Stimulated activated CD8-positive, alpha-beta memory T cell treated with anti-CD3 and anti-CD28 coated beads, Interleukin-12 subunit alpha, Interleukin-12 subunit beta, amount 100 ng/mL, for 1 hour (primary cell): ENCODE measurements at places on chromosomes 3 and 15.

DNA sequence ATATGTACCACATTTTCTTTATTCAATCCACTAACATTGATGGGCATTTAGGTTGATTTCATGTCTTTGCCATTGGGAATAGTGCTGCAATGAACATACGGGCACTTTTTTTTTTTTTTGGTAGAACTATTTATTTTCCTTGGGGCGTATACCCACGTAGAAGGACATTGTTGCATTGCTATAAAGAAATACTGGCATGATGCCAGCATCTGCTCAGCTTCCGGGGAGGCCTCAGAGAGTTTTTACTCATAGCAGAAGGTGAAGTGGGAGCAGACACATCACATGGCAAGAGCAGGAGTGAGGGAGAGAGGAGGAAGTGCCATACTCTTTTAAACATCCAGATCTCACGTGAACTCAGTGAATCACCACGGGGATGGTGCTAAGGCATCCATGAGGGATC is 197.0 kb downstream of the SQOR start:
- DNase-seq = no peak

DNA sequence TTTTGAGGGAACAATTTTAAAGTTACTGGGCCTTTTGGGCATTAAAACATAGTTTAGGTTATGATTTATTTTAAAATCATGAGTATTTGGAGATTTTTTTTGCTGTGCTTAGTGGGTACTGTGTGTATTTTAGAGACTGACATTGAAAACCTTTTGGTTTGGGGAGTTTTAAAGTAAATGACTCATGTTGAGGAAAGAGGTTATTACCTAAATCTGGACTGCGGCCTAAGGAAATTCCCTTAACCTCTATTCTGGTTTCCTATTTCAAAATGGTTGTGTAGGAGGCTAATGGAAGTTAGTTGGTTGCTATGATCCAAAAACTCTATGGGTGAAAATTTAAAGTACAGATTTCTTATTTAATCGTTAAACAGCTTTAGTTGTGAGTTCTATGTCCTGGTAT is 57.3 kb upstream of the DPH6 start:
- DNase-seq = no peak

GRCh38 chr3:193842832-193843473 is 249.9 kb downstream of the OPA1 start:
- no peak for DNase-seq

- DNase-seq = no peak
These were observed 253.1 kb downstream of the NLGN1 start for GRCh38 chr3:173650596-173650995.

DNA sequence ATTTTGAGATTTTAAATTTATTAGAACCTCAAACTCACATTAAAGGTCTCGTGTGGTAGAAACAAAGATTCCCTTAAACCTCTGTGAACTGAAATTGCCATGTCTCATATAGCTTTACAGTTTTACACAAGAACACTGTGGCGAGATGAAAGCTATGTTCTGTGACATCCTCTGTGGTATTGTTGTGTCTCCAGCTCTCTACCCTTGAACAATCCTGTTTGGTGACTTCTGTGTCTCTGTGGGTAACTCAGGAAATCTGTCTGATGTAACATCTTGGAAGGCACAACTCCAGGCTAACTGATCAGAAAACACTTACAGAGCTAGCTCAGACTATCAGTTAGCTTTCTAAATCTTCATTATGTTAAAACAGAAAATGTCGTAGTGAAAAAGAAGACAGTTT is 318.8 kb upstream of the GBE1 start:
- no peak for DNase-seq

GRCh38 chr15:62067448-62068044 is 769 bp downstream of the C2CD4A start:
- no peak for DNase-seq

DNA sequence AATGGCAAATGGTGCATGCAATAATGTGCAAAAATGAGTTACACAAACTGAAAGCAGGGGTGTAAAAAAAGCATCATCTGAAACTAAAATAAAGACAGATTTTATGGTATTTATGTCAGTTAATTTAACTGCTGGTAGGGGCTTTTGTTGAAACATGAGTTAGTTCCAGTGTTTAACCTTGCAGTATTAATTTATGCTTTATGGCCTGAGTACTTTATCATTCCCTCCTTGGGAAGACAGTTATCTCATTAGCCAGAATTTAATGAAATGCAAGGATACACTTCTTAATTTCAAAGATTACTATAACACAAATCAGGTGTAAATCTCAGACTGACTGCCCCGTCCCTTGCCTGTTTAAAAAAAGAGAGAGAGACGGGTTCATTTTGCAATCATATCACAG is 240.1 kb upstream of the MEIS2 start:
- no peak for DNase-seq

DNA sequence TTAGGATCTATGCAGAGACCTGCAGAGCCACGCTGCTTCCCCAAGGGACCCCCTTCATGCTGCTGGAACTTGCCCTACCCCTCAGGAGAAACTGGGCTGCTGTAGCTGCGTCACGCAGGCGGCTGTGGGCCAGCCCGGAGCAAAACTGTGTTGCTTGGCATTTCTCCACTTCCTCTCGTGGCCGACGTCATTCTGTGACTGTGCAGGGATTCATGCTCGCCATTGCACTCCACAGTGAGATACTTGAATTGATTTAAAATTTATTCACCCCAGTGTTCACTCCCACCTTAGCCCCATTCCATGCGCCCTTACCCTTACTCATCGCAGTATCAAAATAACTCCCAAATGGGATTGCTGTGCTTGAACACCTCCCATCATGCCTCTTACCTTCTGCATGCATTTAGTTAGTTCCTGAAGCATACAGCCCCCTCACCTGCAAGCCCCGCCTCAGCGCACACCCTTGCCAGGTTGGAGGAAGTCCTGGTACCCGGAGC is 45.7 kb downstream of the TMEM44 start:
- DNase-seq = no peak

GRCh38 chr15:70062321-70062956 is 35.3 kb downstream of the TLE3 start:
- DNase-seq = no peak

DNA sequence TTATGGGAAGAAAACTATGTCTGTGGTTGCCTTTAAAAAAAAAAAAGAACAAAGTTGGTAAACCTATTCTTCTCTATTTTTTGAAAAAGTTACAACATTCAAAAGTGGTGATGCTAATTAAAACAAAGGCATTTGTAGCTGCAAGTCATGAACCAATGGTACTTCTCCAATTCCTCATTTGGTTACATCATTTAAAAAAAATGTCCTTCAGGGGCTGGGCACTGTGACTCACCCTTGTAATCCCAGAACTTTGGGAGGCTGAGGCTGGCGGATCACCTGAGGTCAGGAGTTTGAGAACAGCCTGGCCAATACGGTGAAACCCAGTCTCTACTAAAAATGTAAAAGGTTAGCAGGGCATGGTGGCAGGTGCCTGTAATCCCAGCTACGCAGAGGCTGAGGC is 574.6 kb downstream of the VGLL3 start:
- no peak for DNase-seq

- DNase-seq = no peak
These were observed 52.6 kb downstream of the FBN1 start for GRCh38 chr15:48592933-48593332.

DNA sequence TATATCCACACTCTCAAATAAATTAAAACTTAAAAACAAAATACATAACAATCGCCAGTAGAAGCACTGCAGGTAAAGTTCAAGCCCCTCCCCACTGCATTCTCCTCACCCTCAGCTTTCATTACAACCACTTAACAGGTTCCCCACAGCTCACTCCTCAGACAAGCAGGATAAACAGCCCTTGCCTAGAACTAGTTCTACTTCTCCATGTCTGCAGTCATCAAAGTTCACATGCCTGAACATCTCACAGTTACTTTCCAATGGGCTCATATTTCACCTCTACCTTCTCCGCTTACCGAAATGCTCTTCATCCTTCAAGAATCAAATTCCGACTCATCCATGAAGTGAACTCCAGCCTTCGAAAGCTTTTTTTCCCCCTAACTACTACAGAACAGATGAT is 4.1 kb downstream of the YEATS2 start:
- DNase-seq = no peak

DNA sequence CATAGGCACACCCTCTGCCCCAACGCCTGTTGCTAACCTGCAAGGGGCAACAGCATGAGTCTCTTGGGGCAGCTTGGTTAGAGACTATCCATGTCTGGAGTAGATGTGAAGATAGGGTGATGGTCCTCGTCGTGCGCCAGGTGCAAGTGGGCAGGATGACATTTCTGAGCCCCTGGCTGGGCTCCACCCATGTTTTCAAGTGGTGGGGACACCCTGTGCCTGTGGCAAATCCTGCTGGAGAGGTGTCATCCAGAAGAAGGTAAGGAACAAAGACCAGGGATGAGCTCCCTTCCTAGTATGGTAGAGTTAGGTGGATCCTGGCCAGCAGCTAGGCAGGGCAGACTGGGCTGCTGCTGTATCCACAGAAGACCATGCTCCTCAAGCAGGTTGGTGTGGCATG is 152.6 kb downstream of the ABHD5 start:
- no peak for DNase-seq

GRCh38 chr3:114449271-114450007 is 155.6 kb downstream of the TIGIT start:
- DNase-seq = no peak

- DNase-seq = no peak
These were observed 21.2 kb upstream of the CRBN start for GRCh38 chr3:3200632-3201212.

GRCh38 chr3:152365766-152366593 is 97.3 kb downstream of the MBNL1 start:
- no peak for DNase-seq

- no peak for DNase-seq
These were observed 119.8 kb upstream of the ALDH1A3 start for GRCh38 chr15:100759698-100760356.

- no peak for DNase-seq
These were observed 69.6 kb downstream of the EPHB1 start for GRCh38 chr3:134864636-134865035.

DNA sequence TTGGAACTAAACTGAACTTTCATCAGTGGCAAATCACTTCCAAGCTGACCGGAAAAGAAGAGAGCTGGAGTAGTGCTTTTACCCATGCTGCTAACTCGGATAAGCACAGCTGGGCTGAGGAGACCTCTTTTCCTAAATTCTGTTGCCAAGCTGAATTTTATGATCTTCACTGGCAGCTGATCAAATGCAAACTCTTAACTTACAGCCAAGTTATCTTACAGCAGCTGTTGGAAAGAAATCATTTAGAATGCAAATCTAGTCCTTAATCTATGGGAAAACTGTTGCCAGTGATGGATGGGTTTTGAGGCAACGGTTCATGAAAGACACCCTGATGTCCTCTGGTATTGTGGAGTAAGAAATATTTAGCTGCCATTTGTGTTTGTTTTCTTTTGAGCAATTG is 216.5 kb downstream of the ZNF385D start:
- DNase-seq = no peak

DNA sequence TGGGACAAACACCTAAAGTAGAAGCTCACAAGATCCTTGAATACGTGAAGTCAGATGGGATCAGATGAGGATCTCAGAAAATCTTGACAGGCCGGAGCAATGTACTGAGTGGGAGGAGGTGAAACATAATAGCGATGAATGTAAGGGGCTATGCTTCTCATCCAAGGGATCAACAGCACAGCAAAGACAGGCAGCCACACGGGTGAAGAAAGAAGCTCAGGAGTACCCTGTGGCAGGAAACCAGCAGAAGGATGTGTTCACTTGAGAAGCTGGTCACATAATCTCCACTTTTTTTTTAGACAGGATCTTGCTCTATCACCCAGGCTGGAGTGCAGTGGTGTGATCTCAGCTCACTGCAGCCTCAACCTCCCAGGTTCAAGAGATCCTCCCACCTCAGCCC is 92.4 kb downstream of the MEGF11 start:
- no peak for DNase-seq

DNA sequence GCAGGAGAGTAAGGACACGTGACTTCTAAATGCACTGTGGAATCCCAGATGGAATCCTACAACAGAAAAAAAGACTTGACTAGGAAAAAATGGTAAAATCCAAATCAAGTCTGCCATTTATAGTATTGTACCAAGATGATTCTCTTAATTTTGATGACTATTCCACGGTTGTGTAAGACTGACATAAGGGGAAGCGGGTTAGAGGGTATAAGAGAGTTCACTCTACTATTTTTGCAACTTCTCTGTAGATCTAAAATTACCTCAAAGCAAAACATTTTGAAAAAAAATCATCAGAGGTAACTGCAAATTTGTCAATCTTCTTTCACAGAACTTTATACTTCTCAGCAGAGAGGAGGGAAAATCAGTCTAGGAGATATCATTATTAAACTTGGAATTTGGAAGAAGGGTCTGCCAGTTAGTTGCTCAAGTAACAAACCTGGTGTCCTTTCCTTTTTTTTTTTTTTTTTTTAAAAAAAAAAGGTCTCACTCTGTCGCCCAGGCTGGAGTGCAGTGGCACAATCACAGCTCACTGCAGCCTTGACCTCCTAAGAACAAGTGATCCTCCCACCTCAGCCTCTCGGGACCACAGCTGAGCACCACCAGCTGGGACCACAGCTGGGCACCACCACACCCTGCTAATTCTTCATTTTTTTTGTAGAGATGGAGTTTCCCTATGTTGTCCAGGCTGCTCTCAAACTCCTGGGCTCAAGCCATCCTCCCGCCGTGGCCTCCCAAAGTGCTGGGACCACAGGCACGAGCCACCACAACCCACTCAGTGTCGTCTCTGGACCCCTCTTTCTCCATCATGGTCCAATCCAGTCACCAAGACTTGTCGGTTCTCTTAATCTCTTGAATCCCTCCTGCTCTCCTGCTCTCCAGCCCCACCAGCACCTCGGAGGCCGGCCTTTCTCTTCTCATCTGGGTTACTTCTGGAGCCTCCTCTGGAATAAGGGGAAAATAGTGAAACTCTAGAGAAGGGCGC is 14.9 kb upstream of the HES1 start:
- DNase-seq = no peak

DNA sequence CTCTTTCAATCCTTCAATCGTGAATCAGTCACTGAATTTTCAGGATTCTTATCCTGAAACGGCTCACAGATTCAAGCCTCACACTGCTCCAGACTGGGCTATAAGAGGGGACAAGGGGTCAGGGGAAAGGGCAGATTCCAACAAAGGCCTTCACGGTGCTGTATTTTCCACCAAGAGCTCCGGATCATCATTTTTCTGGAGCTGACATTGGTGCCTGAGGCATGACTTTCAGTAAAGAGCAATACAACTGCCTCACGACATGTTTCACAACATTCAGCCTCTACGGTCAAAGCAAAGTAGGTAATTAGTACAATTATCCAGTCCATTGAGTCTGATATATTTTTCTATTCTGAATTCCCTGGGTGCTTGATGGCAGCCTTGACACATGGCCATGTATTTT is 185.0 kb upstream of the PRICKLE2 start:
- no peak for DNase-seq
